ENCODE measurements at places on chromosomes 7 and 10.
A peak's percentile ranks its signal among the peaks of the same experiment; 100 is the strongest.

DNA sequence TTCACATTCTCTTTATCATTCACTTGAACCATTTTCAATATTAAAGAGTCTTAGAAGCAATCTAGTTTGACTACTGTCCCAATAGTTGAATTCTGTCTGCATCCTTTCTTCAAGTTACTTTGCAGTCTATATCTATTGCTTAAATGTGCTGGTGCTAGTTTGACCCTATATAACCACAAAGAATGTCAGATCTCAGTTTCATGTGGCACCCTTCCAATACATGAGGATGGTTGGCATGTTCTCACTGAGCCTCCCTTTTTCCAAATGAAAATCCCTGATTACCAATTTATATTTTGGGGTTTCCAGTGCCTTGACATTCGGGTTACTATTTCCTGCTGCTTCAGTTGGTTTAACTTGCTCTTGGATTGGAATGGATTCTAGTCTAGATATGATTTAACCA, 292.7 kb downstream of the EXOC4 start:
- no peak for DNase-seq

- DNase-seq: no peak
Measured at GRCh38 chr10:89235073-89235798, 16.3 kb downstream of the LIPA start.

DNA sequence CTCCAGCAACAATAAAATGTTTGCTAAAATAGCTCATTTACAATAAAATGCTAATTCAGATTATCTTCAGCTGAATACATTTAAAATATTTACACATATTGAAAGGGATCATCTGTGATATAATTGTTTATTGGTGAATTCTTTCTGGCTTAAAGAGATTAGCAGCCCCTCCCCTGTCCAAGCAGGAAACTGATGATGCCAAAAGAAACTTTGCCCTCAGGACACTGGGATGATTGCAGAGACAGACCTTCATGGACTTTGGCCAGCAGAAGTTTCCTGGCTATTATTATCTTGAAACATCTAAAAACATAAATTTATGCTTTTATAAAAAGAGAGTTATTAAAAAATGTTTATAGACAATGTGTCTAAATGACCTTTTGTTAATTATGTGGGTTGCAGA, 764.9 kb upstream of the MBL2 start:
- DNase-seq: no peak

DNA sequence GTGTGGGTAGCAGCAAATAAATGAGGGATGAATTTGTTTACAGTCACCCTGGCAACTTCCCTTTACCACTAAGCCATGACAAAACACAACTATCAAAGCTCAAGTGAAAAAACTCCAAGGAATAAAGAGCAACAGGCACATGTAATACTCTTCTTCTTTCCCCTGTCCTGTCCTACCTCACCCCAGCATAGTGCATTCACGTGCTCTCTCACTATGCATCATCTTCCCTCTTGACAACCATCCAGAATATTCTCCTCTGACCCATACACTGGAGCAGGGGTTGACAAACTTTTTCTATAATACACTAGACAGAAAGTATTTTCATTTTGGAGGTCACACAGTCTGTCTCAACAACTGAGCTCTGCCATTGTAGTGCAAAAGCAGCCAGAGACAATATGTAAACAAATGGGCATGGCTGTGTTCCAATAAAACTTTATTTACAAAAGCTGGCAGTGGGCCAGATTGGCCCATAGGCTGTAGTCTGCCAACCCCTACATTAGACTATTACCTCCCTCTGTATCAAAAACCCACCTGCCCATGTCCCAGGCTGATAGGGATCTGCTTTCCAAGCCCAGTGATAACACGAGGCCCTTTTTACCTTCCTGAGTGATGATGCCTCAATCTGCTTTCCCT, 354.5 kb downstream of the FGFR2 start:
- DNase-seq: no peak

- no peak for DNase-seq
Measured at GRCh38 chr10:16776896-16777295, 40.3 kb downstream of the RSU1 start.

- no peak for DNase-seq
Measured at GRCh38 chr10:128958834-128959690, 508.0 kb upstream of the MGMT start.

DNA sequence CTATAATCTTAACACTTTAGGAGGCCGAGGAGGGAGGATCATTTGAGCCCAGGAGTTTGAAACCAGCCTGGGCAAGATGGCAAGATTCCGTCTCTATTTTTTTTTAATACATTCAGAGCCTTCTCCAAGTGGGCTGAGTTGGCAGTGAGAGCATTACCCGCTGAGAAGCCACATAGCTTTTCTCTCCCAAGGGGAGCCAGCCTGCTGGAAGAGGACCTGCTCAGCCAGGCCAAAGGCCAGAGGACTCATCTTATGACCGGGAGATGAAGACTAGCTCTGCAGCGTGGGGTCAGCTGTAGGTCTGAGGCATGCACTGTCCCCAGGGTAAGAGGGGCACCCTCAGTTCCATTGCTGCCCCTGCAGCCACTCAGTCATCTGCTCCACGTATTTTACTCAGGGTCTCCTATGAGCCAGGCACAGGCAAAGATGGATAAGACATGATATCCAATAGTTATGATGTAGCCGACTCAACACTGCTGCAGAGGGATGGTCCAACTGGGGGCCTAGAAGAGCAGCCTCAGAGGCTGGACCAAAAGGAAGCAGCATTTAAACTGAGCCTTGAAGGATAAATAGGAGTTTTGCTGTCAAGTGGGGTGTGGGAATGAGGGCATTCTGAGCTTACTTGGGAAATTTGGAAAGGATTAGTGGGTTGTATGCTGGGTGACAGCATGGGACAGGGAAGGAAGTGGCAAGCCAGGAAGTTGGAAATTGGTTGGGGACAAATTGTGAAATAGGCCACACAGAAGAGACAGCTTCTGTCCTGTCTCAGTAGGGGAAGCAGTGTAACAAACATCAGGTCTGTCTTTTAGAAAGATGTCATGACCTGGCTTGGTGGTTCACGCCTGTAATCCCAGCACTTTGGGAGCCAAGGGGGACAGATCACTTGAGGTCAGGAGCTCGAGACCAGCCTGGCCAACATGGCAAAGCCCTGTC, 1.6 kb upstream of the MARVELD1 start:
- no peak for DNase-seq

DNA sequence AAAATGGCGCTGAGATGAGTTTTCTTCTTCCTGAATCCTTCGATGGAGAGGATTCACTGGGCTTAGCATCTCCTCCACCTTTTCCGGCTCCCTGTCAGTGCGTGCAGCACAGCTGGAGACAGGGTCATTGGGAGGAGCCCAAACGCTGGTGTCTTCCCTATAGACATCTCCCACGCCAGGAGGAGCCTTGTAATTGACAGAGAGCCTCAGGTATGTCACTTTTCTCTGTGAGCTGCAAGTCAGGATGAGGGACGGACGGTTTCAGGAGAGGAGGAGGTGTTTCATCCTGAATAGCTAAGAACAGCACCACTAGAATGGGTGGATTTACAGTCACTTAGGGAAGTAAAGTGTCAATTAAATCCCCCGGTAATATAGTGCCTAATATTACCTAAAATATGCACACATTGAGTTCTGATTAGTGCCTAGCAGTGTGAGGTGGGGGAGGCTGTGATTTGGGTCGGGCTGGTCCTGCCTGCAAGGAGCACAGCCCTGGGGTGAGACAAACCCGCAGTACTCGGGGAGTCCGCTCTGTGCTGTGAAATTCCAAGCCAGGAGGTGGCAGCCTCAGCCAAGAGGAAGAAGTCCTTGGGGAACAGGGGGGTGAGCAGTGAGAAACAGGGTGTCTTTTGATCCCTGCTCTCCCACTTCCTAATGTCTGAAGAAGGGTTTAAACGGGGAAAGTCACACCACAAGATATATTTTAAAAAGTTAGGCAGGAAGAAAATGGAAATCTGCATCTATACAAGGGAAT, 28.2 kb downstream of the IL15RA start:
- DNase-seq: peak; percentile 56

GRCh38 chr7:13115855-13116254, 428.4 kb downstream of the ARL4A start:
- DNase-seq: no peak

All from stimulated activated CD8-positive, alpha-beta memory T cell treated with anti-CD3 and anti-CD28 coated beads, Interleukin-4, amount 100 ng/mL, for 48 hours (primary cell).